ENCODE measurements at places on chromosomes 11 and 22.

GRCh38 chr11:73223998-73224730, 6.1 kb downstream of the P2RY2 start:
- no peak for DNase-seq

- no peak for DNase-seq
Observed at GRCh38 chr11:12402691-12403120, 25.3 kb downstream of the PARVA start.

DNA sequence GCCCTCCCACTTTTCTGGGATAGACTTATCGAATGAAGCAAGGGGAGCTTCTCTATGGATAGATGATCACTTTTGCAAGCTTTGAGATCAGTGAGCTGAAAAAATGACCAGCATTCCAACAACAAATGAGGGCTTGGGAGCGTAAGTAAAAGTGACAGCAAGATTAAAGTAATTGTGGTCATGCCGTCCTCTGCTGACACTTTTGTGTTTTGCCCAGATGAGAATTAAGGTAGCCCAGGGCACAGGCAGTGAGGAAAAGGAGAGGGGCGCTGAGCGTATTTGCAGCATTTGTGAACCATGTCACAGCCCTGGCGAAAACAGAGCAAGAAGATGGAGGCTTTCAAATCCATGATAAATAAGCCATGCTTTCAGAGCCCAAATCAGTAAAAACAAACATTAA, 24.6 kb upstream of the TMA7B start:
- DNase-seq, result no peak

GRCh38 chr11:103234974-103235373, 125.7 kb downstream of the DYNC2H1 start:
- no peak for DNase-seq

GRCh38 chr11:7581021-7581590, 67.3 kb downstream of the PPFIBP2 start:
- no peak for DNase-seq

DNA sequence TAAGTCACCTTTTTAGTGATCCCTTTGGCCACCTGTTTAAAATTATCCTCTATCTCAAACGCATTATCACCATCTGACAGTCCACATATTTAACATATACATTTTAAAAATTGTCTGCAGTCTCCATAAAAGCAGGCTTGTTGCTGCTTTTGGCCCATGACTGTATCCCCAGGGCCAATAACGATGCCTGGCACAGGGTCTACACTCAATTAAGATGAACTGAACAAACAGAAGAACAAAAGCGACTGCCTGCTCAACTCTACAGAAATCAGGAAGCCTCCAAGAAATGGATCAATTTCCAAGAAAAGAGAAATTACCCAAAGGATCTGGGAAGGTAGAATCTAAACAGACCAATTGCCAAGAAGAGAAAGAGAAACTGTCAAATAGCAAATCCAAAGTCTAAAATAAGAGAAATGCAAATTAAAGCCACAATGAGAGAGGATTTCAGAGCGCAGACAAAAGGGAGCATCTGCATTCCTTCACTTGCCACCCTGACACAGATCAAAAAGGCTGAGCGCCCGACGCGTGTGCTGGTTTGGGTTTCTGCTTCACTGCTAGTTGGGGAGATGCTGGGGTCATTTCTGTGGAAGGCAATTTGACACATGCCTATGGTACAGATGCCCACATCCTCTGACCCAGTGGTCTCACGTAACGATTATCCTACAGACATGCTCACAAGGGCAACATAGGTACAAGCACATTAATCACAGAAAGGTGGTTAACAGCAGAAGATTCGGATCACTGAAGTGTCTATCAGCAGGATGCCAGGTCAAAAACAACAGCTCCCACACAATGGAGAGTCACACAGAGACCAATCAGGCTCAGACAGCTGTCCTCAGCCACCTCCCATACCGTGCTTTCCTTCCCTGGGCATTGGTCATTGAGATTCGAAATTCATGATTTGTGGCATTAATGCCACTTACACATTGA, 55.9 kb downstream of the SHISAL1 start:
- DNase-seq, result no peak

GRCh38 chr11:95067039-95067840, 521 bp downstream of the SRSF8 start:
- no peak for DNase-seq

GRCh38 chr11:82865841-82866240, 34.4 kb downstream of the PRCP start:
- DNase-seq, result no peak

DNA sequence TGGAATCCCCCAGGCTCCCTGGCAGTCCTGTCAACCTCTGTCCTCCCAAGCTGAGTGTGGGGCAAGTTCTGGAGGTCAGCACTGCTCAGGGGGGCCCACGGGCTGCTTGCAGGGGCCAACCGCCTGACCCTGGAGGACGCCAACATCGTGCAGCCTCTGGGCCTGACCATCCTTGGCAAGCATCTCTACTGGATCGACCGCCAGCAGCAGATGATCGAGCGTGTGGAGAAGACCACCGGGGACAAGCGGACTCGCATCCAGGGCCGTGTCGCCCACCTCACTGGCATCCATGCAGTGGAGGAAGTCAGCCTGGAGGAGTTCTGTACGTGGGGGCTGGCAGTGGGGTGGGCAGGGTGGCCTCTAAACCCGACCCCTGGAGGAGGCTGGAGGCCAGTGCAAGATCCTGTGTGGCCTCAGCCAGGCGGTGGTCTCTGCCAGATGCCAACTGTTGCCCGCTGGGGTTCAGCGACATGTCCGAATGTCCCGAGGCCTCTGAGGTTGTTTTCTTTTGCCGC, 34.6 kb upstream of the PPP6R3 start:
- DNase-seq, result no peak

DNA sequence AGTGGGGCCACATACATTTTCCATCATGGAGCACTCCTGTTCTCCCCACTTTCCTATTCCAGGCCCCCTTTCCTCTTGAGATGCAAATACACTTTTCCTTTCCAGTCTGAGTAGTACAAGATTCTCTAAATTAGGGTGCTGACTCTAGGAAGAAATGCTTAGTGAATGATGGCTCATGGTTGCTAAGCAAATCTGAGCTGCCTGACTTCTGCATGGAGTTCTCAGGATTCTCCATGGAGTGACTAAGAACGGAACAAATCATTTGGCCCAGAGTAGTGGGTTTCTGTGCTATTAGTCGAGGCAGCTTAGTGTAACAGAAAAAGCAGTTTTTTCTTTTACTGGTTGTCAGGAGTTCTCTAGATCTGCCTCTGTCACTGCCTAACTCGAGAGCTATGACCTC, 65.4 kb upstream of the NTM start:
- no peak for DNase-seq

- DNase-seq, result peak; percentile 44
Observed at GRCh38 chr22:17777005-17777716, 2.9 kb upstream of the BID start.

GRCh38 chr11:130211144-130211543, 51.6 kb downstream of the ST14 start:
- DNase-seq, result no peak

GRCh38 chr11:3052109-3052479, 5.1 kb downstream of the CARS1 start:
- DNase-seq, result no peak

DNA sequence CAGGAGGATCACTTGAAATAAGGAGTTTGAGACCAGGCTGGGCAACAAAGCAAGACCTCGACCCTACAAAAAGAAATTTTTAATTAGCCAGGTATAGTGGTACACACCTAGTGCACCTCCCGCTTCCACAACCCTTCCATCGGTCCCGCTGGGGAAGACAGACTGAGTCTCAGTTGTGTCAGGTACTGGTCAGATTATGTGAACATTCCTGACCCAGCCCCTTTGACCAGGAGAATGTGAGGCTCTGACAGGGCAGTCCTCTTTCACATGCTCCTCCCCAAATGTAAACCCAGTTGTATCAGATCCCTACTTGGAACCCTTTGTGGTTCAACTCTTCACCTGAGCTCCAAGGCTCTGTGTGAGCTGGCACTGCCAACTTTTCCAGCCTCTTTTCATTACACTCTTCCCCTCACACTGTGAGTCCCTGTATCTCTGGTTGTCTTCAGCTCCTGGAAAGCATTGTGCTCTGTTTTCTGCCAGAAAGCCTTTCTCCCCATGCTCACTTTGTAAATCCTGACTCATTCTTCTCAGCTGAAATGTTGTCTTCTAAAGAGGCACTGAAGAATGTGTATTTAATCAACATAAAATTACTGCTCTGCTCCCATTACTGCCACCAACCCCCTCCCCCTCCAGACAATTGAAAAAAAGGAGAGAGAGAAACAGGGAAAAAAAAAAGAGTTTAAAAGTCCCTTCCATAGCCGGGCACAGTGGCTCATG, 2.1 kb upstream of the TTLL12 start:
- no peak for DNase-seq

DNA sequence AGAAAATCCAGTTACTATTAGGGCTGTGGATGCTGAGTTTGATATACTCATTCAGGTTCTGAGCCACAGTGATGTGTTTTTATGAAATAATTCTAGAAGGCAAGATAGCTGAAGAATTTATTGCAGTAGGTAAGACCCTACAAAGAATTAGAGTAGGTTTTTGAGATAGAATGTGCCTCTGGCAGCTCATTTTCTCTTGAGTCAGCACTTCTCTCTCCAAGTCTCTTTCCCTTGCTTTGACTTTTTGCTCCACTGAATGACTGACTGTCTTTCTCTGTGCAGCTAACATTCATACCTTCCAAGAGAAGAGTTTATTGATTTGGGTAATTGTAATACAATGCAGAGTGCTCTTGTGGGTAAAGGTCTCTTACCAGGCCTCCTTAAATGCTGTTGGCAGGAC, 48.0 kb upstream of the C11orf87 start:
- DNase-seq, result no peak

- no peak for DNase-seq
Observed at GRCh38 chr11:1074244-1075221, at the start of gene MUC2. TSS of gene MUC2 (plus strand) at chr11:1074874.

GRCh38 chr22:43891360-43892182, at the start of gene PNPLA5:
TSS of gene PNPLA5 (minus strand) at chr22:43892013. CDS start at chr22:43891880, 133 bp downstream.
- DNase-seq, result no peak

- no peak for DNase-seq
Observed at GRCh38 chr11:4086575-4087353, 7.8 kb upstream of the RRM1 start.

- no peak for DNase-seq
Observed at GRCh38 chr11:128400382-128401203, 186.8 kb downstream of the ETS1 start.

DNA sequence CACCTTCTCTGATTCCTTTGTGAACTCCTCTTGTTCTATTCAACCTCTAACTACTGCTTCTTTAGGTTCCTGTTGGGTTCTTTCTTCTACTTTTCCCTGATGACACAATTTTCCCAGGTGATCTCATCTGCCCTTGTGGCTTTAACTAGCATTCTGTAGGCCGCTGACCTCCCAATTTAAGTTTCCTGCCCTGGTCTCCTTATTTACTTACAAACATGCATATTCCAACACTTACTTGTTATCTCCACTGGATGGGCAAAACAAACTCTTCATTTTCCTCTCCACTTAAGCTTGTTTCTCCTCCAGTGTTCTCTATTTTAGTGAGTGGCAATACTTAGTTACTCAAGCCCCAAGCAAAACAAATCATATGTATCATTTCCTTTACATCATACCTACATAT, 734.5 kb downstream of the METTL15 start:
- DNase-seq, result no peak

DNA sequence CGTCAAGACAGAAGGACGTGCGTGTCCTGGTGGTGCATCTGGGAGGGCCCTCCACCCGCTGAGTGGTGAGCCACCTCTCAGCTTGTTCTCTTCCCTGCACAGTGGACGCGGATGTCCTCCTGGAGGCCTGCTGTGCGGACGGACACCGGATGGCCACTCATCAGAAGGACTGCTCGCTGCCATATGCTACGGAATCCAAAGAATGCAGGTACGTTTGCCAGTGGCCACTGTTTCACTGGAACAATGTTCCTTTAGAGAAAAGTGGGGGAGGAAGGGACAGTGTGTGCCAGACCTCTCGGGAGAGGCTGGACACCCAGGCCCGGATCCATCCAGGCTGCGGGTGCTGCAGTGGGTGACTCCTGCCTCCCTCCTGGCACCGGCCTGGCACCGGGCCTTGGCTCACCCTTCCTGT, 15.9 kb downstream of the FBLN1 start:
- DNase-seq, result no peak
